ENCODE measurements at places on chromosomes 5 and 9.

DNA sequence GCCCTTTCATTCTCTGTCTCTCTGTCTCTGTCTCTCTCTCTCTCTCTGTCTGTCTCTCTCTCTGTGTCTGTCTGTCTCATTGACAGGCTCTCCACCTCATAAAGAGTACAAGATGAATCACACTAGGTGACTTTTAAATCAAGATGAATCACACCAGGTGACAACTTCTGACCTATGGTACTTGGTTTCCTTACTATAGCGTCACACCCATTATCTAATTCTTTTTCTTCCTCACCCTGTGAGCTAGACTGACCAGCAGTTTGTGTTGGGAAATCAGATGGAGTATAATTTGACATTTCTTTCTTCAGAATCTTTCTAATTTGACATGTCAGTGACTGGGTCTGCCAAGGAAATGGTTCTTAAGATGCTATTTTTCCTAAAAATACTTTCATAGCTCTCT lies 232.9 kb downstream of the ARRDC3 start:
- DNase-seq: no peak

DNA sequence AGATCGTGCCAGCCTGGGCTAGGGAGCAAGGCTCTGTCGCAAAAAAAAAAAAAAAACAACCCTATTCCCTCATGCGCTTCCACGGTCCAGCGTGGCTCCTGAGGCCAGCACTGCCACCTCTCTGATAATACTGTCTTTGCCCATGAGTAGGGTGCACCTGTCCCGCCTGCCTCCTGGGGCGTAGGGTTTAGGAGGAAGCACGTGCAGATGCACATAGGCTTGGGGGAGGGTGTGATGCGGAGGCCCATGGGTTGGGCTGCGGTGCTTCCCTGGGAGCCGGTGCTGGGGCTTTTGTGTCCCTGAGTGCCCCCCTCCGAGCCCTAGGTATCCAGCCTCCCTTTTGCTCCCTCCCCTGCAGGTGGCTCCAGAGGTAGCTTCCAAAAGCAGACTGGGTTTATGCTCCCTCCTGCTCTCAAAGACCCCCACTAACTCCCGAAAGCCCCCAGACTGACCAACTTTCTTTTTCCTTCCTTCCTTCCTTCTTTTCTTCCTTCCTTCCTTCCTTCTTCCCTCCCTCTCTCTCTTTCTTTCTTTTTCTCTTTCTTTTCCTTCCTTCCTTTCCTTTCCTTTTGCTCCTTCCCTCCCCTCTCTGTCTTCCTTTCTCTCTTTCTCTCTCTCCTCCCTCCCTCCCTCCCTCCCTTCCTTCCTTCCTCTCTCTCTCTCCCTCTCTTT lies 12.8 kb downstream of the FGFR4 start:
- no peak for DNase-seq

GRCh38 chr5:115738830-115739229 lies 77.6 kb downstream of the CDO1 start:
- DNase-seq: no peak

DNA sequence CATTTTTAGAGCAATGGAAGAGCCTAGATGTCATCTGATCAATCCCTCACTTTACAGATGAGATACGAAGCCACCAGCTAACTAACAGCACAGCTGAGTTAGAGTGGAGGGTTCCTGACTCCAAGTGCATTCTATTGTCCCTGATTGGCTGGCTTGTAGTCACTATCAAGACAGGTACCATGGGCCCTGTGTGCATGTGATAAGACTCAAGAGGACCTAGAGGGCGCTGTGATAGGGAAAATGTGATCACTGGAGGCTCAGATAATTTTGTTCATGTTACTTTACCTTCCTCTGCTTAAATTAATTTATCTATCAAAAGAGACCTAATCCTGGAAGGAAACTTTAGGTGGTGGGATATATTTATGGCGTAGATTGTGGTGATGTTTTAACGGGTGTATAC lies 19.5 kb upstream of the SNAPC3 start:
- DNase-seq: no peak

- DNase-seq: no peak
Measured at GRCh38 chr5:68054638-68055037, 160.9 kb upstream of the PIK3R1 start.

DNA sequence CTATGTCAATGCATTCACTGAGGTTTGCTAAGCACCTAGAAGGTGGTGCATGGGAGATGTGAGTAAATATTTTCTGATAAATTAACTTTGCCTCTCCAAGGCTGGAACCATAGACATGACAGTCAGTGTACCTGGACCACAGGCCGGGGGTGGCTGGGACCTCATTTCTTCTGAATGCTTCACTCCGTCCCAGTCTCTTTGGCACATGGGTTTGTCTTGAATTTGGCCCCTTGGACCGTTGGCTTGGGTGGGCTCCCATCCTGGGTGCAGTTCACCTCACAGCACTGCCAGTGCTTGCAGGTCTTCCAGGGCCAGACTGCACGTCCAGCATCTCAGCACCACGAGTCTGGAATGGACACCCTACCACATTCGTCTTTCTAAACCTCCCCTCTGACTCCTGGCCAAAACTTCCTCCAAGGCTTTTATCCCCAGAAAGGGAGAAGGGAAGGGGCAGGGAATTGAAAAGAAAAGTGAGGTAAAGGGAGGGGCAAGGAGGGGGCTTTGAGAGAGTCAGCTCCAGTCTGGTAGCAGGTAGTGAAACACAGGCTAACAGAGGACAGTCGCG lies 267.8 kb downstream of the MED10 start:
- DNase-seq: no peak

- DNase-seq: no peak
Measured at GRCh38 chr5:140043508-140043872, 391 bp upstream of the NRG2 start.

DNA sequence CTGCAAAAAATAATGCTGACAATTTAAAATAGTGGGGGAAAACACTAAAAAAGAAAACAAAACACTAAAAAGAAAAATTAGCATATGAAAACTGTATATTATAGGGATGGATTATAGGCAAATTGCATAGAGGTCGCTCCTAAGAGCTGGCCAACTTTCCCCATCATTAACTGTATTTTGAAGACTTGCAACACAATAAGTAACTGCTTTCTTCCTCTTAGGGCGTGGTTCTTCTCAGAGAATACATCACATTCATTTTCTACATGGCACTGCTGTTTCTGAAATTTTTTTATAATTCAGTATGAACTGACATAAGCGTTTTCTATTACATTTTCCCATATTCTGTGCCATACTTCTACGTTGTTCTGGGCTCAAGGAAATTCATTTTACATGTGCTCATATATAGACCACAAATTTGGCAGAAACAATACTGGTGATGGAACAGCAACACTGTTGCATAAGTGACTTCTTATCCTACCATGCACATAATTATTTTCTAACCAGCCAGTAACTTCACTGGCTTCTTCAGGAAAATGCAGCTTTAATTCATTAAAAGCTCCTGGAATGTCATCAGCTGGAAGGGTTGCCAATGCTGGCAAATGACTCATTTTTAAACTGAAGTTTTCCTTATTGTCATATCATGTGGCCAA lies 171.2 kb upstream of the DMAC1 start:
- no peak for DNase-seq

DNA sequence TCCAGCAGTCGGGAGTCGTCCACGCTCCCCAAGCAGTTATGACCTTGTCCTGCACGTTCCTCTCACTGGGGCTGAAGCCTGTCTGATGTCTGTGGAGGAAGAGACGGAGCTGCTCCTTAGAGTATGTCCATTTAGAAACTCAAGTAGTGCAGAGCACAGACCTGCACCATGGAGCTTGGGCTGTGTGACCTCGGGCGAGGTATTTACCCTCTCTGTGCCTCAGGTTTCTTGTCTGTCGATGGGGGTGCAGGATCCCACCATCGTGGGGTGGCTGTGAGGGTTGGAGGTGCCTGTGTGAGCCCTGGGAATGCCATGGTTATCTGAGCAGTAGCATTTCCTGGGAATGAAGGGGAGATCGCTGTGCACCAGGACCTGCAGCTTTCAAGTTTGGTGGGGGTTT lies 14.2 kb downstream of the TRAF2 start:
- no peak for DNase-seq

DNA sequence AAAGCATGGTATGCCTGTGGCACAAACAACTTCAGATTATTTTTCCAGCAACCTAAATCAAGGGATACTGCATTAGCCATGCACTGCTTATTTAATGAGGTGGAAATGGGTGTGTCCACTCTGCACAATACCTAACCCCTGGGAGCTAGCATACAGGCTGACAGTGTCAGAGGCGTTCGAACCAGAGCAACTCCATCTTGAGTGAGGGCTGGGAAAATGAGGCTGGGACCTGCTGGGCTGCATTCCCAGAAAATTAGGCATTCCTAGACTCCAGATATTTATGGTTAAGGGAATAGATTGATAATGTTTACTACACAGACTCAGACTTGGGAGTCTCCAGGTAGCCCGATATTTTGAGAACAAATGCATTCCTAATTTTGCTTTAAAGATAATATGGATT lies 2.8 kb downstream of the FGF1 start:
- DNase-seq: no peak

GRCh38 chr5:32686799-32687498 lies 24.2 kb upstream of the NPR3 start:
- DNase-seq: no peak

DNA sequence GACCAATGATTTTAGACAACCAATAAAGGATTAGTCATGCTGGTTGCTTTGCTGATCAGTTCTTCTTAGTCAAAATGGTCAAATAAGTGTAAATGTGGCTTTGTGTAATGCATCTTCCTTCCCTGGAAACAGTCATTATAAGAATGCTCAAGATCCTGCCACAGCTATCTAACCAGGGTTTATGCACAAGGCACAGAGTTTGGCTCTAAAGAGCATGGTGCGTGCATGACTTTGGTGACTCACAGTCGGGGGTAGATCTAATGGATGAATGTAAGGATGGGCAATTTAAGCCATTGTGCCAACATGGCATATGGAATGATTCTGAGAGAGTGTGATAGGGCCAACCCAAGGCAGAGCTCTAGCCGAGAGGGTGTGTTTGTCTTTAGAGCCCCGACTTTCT lies 6.5 kb downstream of the LIX1 start:
- no peak for DNase-seq

- no peak for DNase-seq
Measured at GRCh38 chr9:93630806-93631411, 54.5 kb downstream of the PHF2 start.

DNA sequence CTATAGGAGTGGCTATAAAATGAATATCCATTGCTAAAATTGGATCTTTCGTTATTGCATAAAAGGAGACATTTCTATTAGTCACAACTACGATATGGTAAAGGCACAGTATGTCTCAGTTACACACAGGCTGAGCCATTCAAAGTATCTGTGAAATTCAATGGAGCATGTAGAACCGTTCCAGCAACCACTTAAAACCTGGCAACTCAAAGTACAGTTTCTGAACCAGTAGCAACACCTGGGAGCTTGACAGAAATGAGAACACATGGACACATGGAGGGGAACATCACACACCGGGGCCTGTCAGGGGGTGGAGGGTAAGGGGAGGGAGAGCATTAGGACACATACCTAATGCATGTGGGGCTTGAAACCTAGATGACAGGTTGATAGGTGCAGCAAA lies 15.4 kb downstream of the POC5 start:
- DNase-seq: no peak

GRCh38 chr5:171442287-171443042 lies 23.0 kb downstream of the FGF18 start:
- no peak for DNase-seq

- DNase-seq: no peak
Measured at GRCh38 chr9:132560616-132561202, 21.7 kb upstream of the BARHL1 start.

- DNase-seq: no peak
Measured at GRCh38 chr5:142727735-142728047, 41.8 kb upstream of the FGF1 start.

- no peak for DNase-seq
Measured at GRCh38 chr5:39216631-39217030, 2.7 kb downstream of the FYB1 start.

- no peak for DNase-seq
Measured at GRCh38 chr5:34743878-34744277, 87.8 kb downstream of the RAI14 start.

- DNase-seq: no peak
Measured at GRCh38 chr9:98708933-98709911, at the start of gene GABBR2. Gene GABBR2, minus strand, starts transcription at chr9:98708935. Its CDS starts 198 bp downstream, at chr9:98708737.

DNA sequence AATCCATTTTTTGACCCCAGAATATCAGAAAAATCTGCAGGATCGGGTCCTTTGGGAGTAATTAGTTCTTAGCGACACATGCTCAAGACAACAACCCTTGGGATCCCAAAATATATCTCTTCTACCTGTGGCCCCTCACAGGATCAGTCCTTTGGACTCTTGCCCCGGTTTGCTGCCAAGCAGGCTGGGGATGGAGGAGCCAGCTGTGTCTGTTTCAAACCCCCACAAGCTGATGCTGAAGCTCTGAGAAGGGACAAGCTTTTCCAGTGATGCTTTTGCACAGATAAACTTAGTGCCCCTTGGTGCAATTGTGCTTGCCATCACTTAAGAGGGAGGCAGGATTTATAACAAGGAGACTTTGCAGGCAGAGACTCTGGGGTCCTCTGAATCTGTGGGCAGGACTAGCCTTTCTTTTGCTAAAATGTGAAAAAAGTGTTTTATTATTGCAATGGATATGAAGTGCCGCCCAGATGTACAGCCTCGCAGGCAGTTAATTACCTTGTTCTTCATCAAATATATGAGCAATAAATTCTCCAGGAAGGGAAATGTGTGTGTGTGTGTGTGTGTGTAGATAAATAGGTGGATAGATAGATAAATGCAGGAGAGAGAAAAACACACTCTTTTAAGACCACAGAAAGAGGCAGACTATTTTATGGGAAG lies 9.6 kb upstream of the LHX2 start:
- no peak for DNase-seq

GRCh38 chr9:131650254-131650653 lies 89.6 kb downstream of the RAPGEF1 start:
- no peak for DNase-seq

GRCh38 chr5:144284931-144285502 lies 114.3 kb downstream of the KCTD16 start:
- no peak for DNase-seq

DNA sequence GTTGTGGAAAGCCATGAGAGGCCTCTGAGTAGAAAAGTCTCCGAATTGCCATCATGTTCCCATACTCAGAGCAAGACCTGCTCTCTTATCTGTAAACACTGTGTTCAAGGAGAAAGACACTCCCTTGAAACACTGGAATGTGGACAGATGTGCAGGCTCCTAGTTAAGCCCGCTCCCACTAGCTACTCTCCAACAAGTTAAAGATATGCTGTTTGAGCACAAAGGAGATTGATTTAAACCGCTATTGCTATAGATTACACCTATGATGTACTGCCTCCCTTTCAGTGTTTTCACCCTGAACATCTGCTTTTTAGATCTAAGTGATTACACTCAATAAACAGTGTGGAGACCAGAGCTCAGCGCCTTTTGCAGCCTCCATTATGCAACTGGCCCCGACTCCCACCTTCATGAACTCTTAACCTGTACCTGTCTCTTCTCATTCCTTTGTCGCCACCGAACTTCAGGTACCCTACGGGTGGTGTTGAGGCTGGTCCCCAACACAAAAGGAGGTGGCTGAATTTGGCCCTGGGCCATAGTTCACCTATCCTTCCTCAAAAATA lies 47.5 kb downstream of the TMEM245 start:
- DNase-seq: no peak

DNA sequence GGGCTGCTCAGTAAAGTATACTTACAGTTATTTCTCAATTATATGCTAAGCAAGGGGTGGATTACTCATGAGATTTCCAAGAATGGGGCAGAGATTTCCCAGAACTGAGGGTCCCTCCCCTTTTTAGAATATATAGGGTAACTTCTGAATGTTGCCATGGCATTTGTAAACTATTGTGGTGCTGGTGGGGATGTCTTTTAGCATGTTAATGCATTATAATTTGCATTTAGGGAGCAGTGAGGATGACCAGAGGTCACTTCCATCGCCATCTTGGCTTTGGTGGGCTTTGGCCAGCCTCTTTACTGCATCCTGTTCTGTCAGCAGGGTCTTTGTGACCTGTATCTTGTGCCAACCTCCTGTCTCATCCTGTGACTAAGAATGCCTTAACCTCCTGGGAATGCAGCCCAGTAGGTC lies 35.5 kb downstream of the TTC1 start:
- DNase-seq: no peak

Measured in activated CD4-positive, alpha-beta T cell treated with anti-CD3 and anti-CD28 coated beads, Interleukin-2, amount 50 U/mL, for 1 hour (primary cell).